ENCODE measurements at places on chromosomes 3 and 15. TPM values are rescaled to one million over a fixed set of nuclear protein-coding genes. Genes with fewer than 3 reads are reported as not detected.

Gene CCR1
- 0.17 TPM for total RNA-seq

Gene CPNE9
- 0.46 TPM for total RNA-seq

Gene GPR160
- total RNA-seq, result 13.3 TPM

Gene GOLGA6A
- 0.53 TPM for total RNA-seq

- no peak overlapping the region for H3K4me3 ChIP-seq
- no peak for DNase-seq
- no peak overlapping the region for H3K27ac ChIP-seq
Observed at GRCh38 chr3:126508564-126508964, 9.0 kb downstream of the UROC1 start.

DNA sequence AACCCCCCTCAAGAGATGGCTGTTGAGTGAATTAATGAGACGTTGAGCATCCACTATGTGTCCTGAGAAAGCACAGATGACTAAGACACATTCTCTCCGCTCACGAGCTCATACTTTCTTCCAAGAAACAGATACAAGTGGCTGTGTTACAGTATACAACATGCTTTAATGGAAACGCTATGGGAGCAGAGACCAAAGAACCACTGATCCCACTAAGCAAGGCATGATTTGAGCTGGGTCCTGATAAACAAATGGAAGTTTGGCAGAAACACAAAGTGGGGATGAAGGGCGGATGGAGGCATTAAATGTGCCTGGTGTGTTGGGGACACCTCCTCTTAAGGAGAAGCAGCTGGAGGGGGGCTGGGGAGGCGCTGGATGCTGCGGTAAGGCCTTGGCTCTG, 129.4 kb downstream of the UACA start:
- no peak for DNase-seq
- H3K27ac ChIP-seq, result no peak overlapping the region
- H3K36me3 ChIP-seq, result no peaks in the 10 kb centered on the region

- peaks cover 9% of the 10 kb centered on the region for H3K27me3 ChIP-seq
- no peak overlapping the region for H3K27ac ChIP-seq
- no peak for DNase-seq
- no peaks in the 10 kb centered on the region for H3K4me1 ChIP-seq
- no peaks in the 10 kb centered on the region for H3K36me3 ChIP-seq
Observed at GRCh38 chr15:48569591-48570302, 75.8 kb downstream of the FBN1 start.

GRCh38 chr3:171772427-171773056, 37.7 kb downstream of the PLD1 start:
- no peak overlapping the region for H3K27ac ChIP-seq
- H3K36me3 ChIP-seq, result no peaks in the 10 kb centered on the region
- peak; percentile 54 for DNase-seq
- H3K27me3 ChIP-seq, result peaks cover 13% of the 10 kb centered on the region
- no peak overlapping the region for H3K4me3 ChIP-seq
- H3K4me1 ChIP-seq, result no peaks in the 10 kb centered on the region

GRCh38 chr15:45719490-45719889, 84.7 kb downstream of the SQOR start:
- peaks cover 25% of the 10 kb centered on the region for H3K27me3 ChIP-seq
- H3K4me3 ChIP-seq, result no peak overlapping the region
- no peak for DNase-seq
- H3K4me1 ChIP-seq, result no peaks in the 10 kb centered on the region
- H3K36me3 ChIP-seq, result no peaks in the 10 kb centered on the region
